Activated naive CD8-positive, alpha-beta T cell treated with anti-CD3 and anti-CD28 coated beads, Interleukin-2, amount 50 U/mL, for 24 hours (primary cell): ENCODE measurements at places on chromosomes 3 and 15.

DNA sequence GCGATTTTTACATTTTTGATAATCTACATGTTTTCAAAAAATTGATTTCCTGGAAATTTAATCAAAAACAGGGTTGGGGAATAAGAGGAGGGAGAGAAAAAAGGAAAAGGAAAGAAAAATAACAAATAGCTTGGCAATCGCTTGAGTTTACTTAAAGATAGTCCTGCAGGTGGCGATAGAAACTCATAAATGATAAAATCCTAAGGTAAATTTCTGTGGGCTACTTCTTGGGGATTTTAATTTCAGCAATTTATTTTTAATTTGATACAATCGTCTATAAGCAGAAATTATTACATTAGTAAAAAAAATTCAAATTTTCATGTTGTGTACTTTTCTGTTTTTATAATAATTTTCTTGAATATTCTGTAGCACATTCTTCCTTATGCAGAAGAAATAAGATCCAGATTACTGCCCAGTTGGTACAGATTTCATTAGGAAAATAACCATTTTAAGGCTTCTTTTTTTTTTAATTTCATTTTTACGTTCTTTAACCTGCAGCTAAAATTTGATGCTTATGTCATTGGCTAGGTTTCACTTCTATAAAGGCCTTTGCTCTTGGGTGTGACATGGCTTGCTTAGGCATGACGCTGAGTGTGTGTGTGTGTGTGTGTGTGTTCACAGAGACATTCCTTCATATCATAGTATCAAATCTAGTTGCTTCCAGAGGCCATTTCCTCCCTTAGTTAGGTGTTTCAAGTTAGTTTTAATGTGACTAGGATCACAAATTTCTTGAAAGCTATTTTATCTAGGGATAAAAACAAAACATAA is 181.8 kb downstream of the MCTP2 start:
- no peak for DNase-seq

GRCh38 chr3:140752499-140752898 is 74.6 kb downstream of the TRIM42 start:
- no peak for DNase-seq

- DNase-seq: no peak
Measured at GRCh38 chr3:38725726-38726419, 76.4 kb upstream of the SCN5A start.

- DNase-seq: no peak
Measured at GRCh38 chr3:169660709-169661360, 2.7 kb downstream of the MECOM start.

GRCh38 chr3:170992854-170993253 is 33.7 kb downstream of the SLC2A2 start:
- DNase-seq: no peak

- DNase-seq: no peak
Measured at GRCh38 chr15:63582718-63583426, 14.3 kb upstream of the FBXL22 start.

- no peak for DNase-seq
Measured at GRCh38 chr3:22671848-22672247, 531.3 kb upstream of the UBE2E2 start.

DNA sequence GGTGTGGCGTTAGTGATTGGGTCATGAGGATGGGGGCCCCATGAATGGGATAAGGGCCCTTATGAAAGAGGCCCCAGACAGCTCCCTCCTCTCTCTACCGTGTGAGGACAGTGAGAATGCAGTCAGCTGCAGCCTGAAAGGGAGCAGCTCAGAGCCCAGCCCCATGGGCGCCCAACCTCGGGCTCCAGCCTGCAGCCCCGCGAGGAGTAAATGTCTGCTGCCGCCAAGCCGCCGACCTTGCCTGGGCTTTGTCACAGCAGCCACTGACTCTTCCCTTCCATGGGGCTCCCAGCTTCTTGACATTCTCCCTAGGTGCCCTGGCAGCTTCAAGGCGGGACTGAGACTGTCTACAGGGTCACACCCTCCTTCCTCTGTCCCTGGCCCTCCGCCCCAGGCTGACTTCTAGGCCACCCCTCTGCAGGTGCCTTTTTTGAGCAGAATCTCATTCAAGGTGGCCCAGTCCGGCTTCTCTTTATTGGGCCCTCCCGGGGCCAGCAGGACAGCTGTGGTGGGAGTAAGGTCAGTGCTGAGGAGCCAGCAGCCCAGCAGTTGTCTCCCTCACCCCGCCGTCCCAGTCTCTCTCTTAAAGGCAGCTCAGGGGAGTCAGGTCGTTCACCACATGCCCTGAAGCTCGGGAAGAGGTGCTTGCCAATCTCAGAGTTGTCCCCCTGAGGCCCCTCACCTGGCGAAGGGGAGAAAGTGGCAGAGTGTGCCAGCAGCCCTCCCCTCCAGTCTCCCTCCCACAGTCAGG is 18.7 kb upstream of the PRR20G start:
- DNase-seq: no peak

- DNase-seq: no peak
Measured at GRCh38 chr15:70627734-70628548, 135.4 kb downstream of the UACA start.

DNA sequence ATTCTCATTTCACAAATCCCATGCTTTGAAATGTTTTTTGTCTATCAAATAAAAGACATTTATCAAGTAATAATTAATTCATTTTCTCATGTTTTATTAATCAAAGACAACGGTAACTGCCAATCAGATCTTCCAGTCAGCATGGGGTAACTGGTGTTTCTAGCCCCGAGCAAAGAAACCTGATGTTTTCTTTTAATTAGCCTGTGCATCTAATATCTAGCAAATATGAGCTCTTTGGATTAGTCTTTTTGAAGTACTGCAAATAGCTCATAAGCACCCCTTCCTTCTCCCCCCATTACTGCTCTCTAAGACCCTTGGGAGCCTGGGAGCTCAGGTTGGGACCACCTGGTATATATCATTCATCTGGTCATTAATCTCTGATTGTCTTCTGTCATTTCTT is 43.1 kb upstream of the SRGAP3 start:
- DNase-seq: no peak

DNA sequence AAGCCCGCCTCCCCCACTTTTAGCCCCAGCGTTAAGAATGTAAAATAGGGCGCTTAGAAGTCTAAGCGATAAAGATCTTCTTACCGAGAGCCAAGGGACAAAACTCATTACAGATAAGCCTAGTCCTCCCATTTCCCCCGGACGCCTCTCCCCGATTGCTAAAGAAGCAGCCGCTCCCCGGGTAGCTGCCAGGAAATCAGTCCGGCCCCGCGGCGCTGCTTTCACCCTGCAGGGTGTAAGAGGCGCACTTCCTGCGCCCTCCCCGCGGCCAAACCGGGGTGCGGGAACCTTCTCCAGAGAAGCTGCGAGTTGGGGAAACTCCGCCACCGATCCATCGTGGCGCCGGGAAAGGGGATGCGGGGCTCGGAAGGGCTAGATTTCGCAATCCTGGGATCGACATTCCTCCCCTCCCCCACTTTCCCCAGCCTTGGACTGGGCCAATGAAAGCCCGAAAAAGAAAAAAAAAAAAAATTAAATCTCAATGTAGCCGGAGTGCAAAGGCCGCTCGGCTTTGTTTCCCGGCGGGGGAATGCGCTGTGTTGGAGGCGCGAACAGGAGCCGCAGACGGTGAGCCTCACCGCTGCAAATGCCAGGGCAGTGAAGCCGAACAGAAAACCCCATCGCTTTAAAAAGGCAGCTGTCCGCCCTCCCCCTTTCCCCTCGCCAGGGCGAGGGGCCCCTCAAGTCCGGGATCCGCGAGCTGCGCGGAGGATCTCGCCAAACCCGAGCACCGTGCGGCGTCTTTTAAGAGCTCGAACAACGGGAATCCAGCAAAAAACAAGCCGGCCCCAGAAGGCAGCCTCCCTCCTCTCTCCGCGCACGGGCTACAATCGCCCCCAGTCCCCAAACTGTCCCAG is 626 bp upstream of the PTPRG start:
- peak; percentile 23 for DNase-seq

DNA sequence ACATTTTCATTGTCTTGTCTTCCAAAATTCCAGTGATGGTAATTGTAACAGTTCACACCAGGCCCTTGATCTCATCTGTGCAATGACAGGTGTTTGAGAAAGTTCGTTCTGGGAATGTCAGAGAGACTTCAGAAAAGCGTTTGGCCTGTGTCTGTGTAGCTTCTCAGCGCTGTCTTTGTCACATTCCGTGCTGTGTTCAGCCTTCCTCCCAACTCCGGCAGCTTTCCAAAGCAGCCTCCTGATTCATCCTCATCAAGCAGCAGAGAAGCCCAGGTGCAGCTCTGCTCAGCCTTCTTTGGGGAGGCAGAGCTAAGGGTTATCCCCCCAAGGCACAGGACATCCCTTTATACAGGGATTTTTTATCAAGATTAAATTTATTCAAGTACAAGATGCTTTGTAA is 494.0 kb upstream of the SUCLG2 start:
- DNase-seq: no peak

- no peak for DNase-seq
Measured at GRCh38 chr3:150736316-150736719, 26.7 kb downstream of the SIAH2 start.

- DNase-seq: no peak
Measured at GRCh38 chr3:117282566-117282965, 573.0 kb downstream of the TUSC7 start.

GRCh38 chr15:62957130-62957529 is 85.4 kb upstream of the TPM1 start:
- DNase-seq: no peak

GRCh38 chr15:71892335-71892734 is 82.0 kb downstream of the NR2E3 start:
- no peak for DNase-seq

GRCh38 chr3:142889212-142890014 is 530 bp upstream of the PCOLCE2 start:
- DNase-seq: peak; percentile 10

- DNase-seq: no peak
Measured at GRCh38 chr3:33419948-33420347, 20.3 kb downstream of the UBP1 start.

DNA sequence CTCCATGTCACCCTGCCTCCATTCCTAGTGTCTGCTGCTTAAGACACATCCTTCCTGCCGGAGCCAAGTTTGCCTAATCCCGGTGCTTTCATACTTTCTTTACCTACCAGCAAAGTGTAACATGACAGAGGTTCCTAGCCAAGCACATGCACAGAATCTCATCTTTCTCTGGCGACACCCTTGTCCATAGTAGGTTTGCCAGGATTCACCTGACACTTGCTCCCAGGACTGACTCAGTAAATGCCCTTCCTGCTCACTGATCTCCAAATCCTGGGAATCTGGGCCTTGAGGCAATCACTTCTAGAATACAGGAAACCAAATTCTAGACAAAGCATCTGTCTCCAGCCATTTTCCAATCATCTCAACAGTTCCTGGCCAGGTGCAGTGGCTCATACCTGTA is 10.2 kb upstream of the NR2E3 start:
- no peak for DNase-seq

DNA sequence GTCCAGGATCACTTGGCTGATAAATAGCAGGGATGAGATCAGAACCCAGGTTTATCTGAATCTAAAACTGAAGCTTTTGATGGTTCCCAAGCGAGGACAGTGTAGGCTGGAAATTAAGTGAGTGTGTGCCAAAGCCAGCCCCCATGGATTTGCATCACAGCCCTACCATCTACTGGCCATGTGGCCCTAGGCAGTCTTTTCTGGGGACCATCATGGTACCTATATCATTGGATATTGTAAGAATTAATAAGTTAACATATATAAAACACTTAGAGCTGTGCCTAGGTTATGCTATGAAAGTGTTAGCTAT is 32.8 kb upstream of the SSR3 start:
- no peak for DNase-seq
